ENCODE measurements at places on chromosomes 2 and 18.

DNA sequence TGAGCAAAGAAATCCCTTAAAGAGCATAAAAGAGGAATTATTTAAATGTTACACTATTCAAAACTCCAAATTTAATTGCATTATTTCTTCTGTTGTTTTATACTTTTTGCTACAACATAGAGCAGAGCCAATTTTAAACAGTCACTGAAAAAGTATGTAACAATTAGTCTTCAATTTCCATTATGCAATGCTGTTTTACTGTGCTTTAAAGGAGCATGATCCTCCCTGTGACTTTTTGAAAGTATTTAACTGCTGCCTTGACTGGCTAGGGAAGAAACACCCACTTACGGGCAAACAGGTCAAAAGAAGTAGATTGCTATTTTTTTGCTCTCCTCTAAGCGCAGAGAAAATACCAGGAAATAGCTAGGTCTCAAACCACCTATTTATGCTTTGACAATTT is 217.4 kb upstream of the GCFC2 start:
- no peak for DNase-seq

DNA sequence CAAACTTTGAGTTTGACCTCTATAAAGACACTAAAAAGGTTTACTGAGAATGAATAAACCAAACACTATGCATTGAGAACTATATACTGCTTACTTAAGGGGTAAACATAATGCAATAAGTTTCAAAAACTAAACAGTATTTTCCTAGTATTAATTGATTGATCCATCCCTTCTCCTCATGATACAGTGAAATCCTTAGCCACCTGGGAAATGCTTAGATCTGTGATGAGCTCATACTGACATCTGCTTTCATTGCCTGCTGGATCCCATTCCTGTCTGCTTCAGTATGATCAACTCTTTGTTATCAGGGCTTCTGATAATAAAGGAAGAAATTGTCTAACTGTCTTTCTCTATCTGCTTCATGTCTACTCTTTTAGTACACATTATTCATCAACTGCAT is 74.9 kb upstream of the UBE2E3 start:
- DNase-seq: no peak

GRCh38 chr2:162967147-162967546 is 128.6 kb upstream of the KCNH7 start:
- DNase-seq: no peak

DNA sequence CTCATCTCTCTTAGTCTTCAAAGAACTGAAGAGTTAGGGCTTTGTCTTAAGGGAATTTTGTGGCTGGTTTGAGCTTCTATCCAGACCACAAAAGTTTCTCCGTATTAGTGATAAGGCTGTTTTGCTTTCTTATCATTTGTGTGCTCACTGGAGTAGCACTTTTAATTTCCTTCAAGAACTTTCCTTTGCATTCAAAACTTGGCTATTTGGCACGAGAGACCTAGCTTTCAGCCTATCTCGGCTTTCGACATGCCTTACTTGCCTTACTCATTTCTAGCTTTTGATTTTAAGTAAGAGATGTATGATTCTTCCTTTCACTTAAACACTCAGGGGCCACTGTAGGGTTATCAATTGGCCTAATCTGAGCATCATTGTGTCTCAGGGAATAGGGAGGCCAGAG is 29.9 kb downstream of the HDHD2 start:
- peak; percentile 47 for DNase-seq

- peak; percentile 76 for DNase-seq
These were observed 156.6 kb downstream of the DYSF start for GRCh38 chr2:71609958-71610357.

- no peak for DNase-seq
These were observed 100.6 kb upstream of the APCDD1 start for GRCh38 chr18:10353791-10354190.

- no peak for DNase-seq
These were observed 160.5 kb upstream of the STK17B start for GRCh38 chr2:196331851-196332250.

GRCh38 chr2:225002656-225003045 is 39.6 kb downstream of the DOCK10 start:
- DNase-seq: peak; percentile 34

GRCh38 chr18:48167897-48168253 is 237.4 kb upstream of the SMAD2 start:
- DNase-seq: peak; percentile 37

DNA sequence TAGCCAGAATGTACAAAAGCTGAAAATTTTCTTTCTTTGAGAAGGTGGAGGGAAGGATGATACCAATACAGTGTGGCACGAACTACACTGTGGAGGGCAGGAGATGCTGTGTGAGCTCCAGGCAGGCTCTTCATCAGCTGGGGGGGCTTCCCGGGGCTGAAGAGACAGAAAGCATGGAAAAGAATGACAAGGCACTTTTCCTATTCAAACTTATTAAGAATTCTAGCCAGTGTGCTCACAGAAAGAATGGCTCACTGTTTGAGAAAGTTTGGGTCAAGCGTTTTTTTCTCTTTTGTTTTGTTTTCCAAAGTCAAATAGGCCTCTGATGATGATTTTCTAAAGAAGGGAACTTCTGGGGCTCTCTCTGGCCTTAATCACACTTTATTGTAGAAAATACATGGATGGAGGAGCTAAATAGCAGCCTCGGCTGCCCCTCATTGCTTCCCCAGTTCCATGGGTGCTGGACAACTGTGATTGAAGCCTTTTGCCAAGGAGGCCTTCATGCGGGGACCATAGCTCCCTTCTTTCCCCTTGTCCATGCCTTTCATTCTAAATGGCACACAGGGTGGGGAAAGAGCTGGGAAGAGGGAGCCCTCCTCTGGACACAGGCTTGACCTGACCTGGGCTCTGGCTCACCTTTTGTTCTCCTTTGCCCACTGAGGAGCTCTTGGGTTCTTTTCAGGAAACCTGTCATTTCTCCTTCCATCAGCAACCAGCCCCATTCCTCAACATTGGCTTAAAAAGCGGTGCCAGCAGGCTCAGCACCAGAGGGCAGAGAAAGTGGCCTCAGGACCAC is 130.6 kb downstream of the TDRD15 start:
- no peak for DNase-seq

- DNase-seq: no peak
These were observed 3.3 kb upstream of the CCBE1 start for GRCh38 chr18:59700535-59700967.

DNA sequence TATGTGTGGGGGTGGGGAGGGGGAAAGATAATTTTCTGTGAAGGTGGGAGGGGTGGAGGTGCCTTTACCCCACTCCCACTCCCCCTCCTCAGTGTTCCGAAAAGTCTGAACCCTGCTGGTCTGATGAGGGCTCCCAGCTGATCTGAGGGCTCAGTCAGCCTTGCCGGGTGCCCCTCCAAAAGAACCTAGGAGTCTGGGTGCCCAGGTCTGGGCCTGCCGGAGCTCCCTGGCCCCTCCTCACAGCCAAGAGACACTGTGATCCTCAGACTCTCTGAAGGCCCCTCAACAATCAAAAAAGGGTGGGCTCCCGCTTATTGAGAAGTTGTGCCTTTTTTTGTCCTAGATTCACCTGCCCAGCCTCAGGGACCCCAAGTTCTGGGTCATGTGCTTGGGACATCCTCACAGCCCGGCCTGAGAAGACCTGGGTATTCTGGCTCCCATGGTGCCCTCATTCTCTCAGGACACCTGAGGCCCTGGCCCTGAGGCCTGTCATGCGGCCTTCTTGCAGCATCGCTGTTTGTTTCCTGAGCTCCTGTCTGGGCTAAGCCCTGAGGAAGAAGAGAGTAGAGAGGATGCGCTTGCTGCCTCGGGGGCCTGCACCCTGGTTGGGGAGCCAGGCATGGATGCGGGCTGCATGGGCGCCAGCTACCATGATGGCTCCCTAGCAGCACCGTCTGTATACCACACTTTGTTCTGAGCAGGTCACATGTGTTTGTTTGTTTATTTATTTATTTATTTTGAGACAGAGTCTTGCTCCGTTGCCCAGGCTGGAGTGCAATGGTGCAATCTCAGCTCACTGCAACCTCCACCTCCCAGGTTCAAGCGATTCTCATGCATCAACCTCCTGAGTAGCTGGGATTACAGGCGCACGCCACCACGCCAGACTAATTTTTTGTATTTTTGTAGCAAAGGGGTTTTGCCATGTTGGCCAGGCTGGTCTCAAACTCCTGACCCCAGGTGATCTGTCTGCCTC is 44.0 kb downstream of the SDC1 start:
- no peak for DNase-seq

- DNase-seq: peak; percentile 68
These were observed 30.6 kb upstream of the PPP3R1 start for GRCh38 chr2:68282811-68283418.

DNA sequence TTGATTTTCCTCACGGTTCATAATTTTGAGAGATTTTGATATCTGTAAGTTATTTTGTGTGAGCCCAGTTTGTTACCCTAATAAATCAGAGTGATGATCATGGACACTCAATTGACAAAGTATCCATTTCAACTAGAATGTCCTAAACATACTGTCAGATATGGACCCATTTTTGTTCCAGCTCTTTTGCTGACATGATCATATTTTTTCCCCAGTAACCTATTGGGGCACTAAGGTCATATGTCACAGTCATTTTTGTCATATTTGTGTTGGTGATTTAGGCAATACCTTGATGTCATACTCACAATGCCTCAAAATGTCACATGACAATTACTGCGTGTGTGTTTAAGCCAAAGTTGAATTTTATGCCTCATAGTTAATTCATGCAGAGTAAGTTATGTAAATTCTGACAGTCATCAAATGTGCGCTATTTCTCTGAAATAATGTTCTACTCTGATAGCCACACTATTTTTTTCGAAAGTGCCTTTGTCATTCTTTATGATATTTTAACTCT is 218.7 kb downstream of the ARHGAP15 start:
- no peak for DNase-seq

- DNase-seq: no peak
These were observed 81.8 kb upstream of the TGIF1 start for GRCh38 chr18:3368193-3368592.

GRCh38 chr2:55782528-55783173 is 89.0 kb upstream of the PNPT1 start:
- no peak for DNase-seq

DNA sequence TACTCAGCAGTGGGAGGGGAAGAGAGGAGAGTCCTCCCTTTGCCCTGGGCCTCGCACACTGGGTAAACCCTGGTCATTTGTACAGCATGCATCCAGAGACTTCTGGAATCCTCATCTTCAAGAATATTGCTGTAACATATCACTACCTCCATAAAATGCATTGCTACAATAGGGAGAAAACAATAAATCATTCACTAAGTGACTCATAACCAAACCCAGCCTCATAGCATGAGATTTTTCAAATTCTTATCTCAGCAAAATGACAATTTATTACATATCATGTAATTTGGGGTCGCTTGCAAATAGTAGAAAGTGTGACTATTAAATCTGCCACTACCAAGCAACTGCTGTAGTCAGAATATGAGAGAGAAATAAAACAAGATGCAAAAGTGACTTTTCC is 189.4 kb downstream of the ALK start:
- no peak for DNase-seq

- peak; percentile 22 for DNase-seq
These were observed 16.0 kb upstream of the CNDP2 start for GRCh38 chr18:74480149-74480651.

- no peak for DNase-seq
These were observed 537.8 kb downstream of the LRRTM4 start for GRCh38 chr2:76984359-76984758.

DNA sequence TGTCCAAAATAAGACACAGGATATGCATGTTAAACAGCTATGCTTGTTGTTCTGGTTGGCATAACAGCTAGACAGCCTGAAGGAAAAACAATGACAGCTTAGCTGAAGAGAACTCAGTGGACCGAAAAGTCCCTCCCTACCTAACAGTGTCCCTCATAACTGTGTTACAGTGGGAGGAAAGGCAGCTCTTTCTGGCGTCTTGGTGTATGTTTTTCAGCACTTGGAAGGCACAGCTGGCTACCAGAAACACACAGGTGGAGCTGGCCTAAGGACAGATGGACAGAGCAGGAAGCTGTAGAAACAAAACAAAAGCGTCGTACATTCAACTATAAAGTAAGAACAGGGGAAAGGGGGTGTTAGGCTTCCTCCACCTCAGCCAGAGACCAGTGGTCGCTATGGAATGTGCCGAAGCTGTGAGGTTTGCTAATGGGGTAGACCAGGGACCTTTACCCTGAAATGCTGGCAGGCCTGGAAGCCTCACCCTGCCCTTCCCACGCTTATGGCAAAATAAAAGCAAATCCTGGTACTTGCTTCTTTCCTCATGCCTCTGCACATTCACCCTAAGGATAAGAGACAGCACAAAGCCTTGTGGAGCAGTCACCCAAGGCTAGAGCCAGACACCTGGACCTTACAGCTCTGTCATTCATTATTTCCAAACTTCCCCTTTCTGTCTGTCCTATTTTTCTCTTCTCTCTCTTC is 103.5 kb upstream of the TRIB2 start:
- no peak for DNase-seq

DNA sequence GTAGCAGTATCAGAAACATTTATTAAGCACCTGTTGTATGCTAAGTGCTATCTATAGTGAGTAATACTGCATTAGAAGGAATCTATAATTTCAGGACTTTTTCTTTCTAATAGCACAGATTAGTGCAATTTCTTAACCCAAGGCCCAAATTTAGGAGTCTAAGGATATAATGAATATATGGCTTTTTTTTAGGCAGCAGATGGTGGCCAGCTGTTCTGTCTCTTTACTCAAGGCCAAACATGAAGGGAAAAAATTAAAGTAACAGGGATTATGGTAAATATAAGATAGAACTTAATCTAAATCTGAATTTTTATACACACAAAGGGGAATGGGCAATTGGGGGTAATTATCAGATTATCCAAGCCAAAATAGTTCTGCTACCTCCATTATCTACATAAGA is 230.6 kb upstream of the SP5 start:
- no peak for DNase-seq

- DNase-seq: no peak
These were observed 50.4 kb downstream of the SLC4A1AP start for GRCh38 chr2:27714053-27714452.

GRCh38 chr2:19474128-19474527 is 115.7 kb upstream of the OSR1 start:
- peak; percentile 84 for DNase-seq

DNA sequence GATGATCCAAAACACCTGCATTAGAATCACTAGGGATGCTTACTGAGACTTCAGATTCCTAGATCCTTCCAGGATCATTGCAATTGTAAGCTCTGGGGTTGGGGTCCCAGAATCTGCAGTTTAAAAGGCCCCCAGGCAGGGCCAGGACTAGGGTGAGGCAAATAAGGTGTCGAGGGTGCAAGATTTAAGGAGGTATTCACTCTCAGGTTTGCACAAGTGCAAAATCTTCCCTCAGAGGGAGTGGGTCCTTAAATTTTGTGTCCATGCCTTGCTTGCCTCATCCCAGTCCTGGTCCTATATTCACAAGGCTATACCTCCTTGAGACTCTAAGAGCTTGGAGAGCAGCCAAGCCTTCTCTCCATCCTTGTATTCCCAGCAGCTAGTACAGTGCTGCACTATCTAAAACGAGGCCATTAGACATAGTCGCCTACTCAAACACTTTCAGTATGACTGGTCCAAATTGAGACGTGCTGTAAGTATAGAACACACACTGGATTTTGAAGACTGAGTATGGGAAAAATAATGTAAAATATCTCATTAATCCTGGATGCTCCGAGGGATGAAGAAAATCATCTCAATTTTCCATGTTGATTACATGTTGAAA is 31.6 kb upstream of the MREG start:
- DNase-seq: no peak

Data from hematopoietic multipotent progenitor cell treated with erythropoietin and hydrocortisone succinate and interleukin-3 and kit ligand, for 4 days (in vitro differentiated cells).